ENCODE measurements at places on chromosomes 5 and 9.

DNA sequence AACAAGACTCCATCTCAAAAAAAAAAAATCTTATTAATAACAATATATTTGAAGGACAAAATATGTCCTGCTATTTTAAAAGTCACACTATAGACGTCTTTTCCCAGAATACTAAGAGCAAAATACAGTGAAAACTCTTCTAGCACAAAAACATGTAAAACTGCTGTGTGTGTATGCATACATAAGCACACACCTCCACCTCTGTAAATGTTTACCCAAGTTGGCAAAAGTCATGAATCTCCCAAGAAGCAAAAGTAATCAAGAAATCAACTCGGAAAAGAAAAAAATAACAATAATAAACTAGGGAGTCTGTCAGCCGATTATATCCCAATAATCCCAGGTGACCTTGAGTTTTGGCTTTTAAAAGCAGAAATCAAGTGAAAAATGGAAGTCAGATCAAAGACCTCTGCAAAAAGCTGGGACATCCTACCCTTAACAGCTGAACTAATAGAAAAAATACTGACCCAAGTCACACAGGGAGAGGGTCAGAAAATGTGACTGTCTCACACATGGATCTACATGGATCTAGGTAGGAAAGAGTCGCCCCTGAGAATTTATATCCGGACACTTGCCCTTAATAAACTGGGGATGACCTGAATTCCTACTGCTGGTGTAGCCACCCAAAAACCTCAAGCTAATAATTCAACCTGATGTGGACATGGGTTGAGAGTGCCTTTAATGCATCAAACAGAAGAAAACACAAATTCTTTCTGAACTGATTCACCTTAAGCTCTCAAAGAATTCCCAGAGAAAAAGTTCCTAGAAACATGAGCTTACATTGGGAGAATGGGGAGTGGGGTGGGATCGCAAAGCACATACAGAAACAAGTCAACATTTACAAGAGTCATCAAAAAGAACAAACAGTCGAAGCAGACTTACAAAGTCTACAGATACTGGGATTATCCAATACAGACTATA, 29.9 kb downstream of the LPAR1 start:
- H3K27ac ChIP-seq, result no peak overlapping the region
- no peaks in the 10 kb centered on the region for H3K4me1 ChIP-seq
- H3K27me3 ChIP-seq, result no peaks in the 10 kb centered on the region
- H3K36me3 ChIP-seq, result no peaks in the 10 kb centered on the region

GRCh38 chr5:92916036-92916435, 665.0 kb downstream of the NR2F1-AS1 start:
- no peak overlapping the region for H3K27ac ChIP-seq
- no peaks in the 10 kb centered on the region for H3K36me3 ChIP-seq
- no peaks in the 10 kb centered on the region for H3K27me3 ChIP-seq
- no peak for DNase-seq
- H3K4me3 ChIP-seq, result no peak overlapping the region

- no peak overlapping the region for H3K4me3 ChIP-seq
- no peak for DNase-seq
- H3K27ac ChIP-seq, result no peak overlapping the region
Measured at GRCh38 chr9:129554649-129555048, 66.3 kb downstream of the C9orf50 start.

DNA sequence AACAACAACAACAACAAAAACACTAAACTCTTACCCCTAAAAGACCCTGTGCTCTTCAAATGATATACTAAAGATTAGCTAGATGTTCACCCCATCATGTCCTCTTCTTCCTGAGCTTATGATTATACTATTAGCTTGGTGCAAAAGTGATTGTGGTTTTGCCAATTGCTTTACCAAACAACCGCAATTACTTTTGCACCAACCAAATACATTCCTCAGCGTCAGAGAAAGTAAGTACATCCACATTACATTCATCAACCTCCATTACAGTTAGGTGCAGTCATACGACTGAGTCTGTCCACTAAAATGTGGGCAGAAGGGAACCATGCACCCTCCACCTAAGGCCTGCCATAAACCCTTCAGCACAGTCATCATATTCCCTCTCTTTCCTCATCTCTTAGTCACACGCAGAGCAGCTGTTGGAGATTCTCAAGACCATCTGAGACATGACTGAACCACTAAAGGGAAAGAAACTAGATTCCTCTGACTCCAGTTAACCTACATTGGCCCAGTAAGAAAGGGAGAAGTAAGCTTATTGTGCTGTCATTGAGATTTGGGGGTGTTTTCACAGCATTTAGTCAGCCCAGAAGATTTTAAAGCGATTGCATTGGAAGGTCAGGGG, 181.6 kb upstream of the TLE4 start:
- no peak overlapping the region for H3K27ac ChIP-seq
- no peak overlapping the region for H3K4me3 ChIP-seq
- DNase-seq, result no peak
- H3K4me1 ChIP-seq, result no peaks in the 10 kb centered on the region
- no peaks in the 10 kb centered on the region for H3K36me3 ChIP-seq

- H3K27me3 ChIP-seq, result no peaks in the 10 kb centered on the region
- peak overlapping the region; percentile 18 for H3K27ac ChIP-seq
- no peak for DNase-seq
- no peak overlapping the region for H3K4me3 ChIP-seq
- peaks cover 5% of the 10 kb centered on the region for H3K36me3 ChIP-seq
- peaks cover 56% of the 10 kb centered on the region for H3K4me1 ChIP-seq
Measured at GRCh38 chr9:68914751-68915150, 99.2 kb downstream of the PRKACG start.

GRCh38 chr9:111720174-111720573, 58.8 kb downstream of the GNG10 start:
- no peak for DNase-seq
- H3K36me3 ChIP-seq, result no peaks in the 10 kb centered on the region
- H3K27me3 ChIP-seq, result no peaks in the 10 kb centered on the region
- no peak overlapping the region for H3K27ac ChIP-seq

DNA sequence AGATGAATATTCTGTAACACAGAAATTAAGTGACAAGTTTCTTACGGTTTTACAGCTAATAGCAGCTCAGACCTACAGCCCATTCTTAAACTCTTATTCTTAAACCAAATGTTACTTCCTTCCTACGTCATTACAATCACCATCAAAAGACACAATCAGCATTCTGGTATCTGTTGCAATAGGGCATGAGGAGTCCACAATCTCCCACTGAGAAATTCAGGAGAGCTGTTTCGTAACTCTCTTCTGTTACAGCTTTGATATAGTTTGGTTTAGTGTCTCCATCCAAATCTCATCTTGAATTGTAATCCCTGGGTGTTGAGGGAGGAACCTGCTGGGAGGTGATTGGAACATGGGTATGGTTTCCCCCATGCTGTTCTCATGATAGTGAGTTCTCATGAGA, 163.4 kb downstream of the GAS1 start:
- no peak overlapping the region for H3K4me3 ChIP-seq
- no peak overlapping the region for H3K27ac ChIP-seq
- H3K4me1 ChIP-seq, result no peaks in the 10 kb centered on the region

GRCh38 chr9:105835721-105836120, 141.4 kb downstream of the TMEM38B start:
- no peaks in the 10 kb centered on the region for H3K4me1 ChIP-seq
- no peak overlapping the region for H3K4me3 ChIP-seq
- no peaks in the 10 kb centered on the region for H3K36me3 ChIP-seq

GRCh38 chr5:154756009-154756867, 1.1 kb downstream of the LARP1 start:
- DNase-seq, result peak; percentile 45
- peaks cover 6% of the 10 kb centered on the region for H3K36me3 ChIP-seq
- peak overlapping the region; percentile 88 for H3K27ac ChIP-seq
- peak overlapping the region; percentile 89 for H3K4me3 ChIP-seq
- H3K27me3 ChIP-seq, result no peaks in the 10 kb centered on the region

- peaks cover 1% of the 10 kb centered on the region for H3K27me3 ChIP-seq
- no peaks in the 10 kb centered on the region for H3K4me1 ChIP-seq
- no peak for DNase-seq
- H3K27ac ChIP-seq, result no peak overlapping the region
Measured at GRCh38 chr5:35407697-35408096, 177.4 kb upstream of the PRLR start.

GRCh38 chr5:10622810-10623209, 58.9 kb downstream of the ANKRD33B start:
- H3K4me3 ChIP-seq, result no peak overlapping the region
- no peak overlapping the region for H3K27ac ChIP-seq
- H3K36me3 ChIP-seq, result peaks cover 22% of the 10 kb centered on the region
- no peaks in the 10 kb centered on the region for H3K27me3 ChIP-seq
- H3K4me1 ChIP-seq, result peaks cover 23% of the 10 kb centered on the region
- no peak for DNase-seq

GRCh38 chr5:104965006-104965405, 1402.4 kb upstream of the NUDT12 start:
- no peaks in the 10 kb centered on the region for H3K36me3 ChIP-seq
- no peaks in the 10 kb centered on the region for H3K27me3 ChIP-seq
- H3K4me1 ChIP-seq, result no peaks in the 10 kb centered on the region
- no peak overlapping the region for H3K4me3 ChIP-seq

- peaks cover 76% of the 10 kb centered on the region for H3K27me3 ChIP-seq
- no peak overlapping the region for H3K27ac ChIP-seq
- H3K4me3 ChIP-seq, result peak overlapping the region; percentile 31
- DNase-seq, result no peak
Measured at GRCh38 chr5:159106193-159106568, 6.5 kb upstream of the EBF1 start.

GRCh38 chr9:136186386-136186785, 18.5 kb downstream of the LHX3 start:
- no peaks in the 10 kb centered on the region for H3K36me3 ChIP-seq
- DNase-seq, result no peak
- no peak overlapping the region for H3K27ac ChIP-seq
- no peak overlapping the region for H3K4me3 ChIP-seq
- H3K27me3 ChIP-seq, result peaks cover 15% of the 10 kb centered on the region
- H3K4me1 ChIP-seq, result no peaks in the 10 kb centered on the region

GRCh38 chr9:13279284-13280141, at the start of gene MPDZ:
TSS of gene MPDZ (minus strand) at chr9:13279692. CDS start at chr9:13250315, 29,377 bp downstream.
- no peak for DNase-seq
- H3K36me3 ChIP-seq, result no peaks in the 10 kb centered on the region
- H3K4me1 ChIP-seq, result no peaks in the 10 kb centered on the region

DNA sequence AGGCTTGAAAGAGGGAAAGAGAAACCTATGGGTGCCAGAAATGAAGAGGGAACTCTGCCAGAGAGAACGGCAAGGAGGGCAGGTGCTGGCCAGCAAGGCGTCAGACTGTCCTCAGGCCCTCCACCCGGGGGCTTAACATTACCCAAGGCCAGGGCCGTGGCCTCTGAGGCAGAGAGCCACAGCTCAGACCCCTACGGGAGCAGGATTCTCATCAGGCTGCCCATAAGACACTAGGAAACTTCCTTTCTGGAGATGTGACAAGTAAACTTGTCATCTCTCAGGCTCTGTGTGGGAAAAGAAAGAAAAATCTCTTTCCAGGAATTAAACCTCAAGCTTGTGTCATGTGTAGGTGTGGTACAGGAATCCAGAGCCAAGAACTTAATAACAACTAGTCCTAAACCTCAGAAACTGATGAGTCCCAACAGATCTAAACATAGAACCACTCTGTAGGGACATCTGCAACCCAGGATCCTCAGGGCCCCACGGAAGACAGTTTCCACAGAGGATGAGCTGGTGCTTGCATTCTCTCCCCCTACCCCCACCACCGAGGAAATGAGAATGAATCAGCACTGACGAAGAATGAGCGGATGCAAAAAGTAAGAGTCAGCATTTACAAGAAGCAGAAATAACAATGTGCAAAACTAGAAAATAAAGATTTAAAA, 74.3 kb downstream of the DCP2 start:
- H3K4me3 ChIP-seq, result peak overlapping the region; percentile 7
- H3K4me1 ChIP-seq, result peaks cover 45% of the 10 kb centered on the region
- no peaks in the 10 kb centered on the region for H3K27me3 ChIP-seq
- peaks cover 12% of the 10 kb centered on the region for H3K36me3 ChIP-seq

- H3K4me3 ChIP-seq, result no peak overlapping the region
- DNase-seq, result no peak
- H3K27me3 ChIP-seq, result no peaks in the 10 kb centered on the region
- peaks cover 12% of the 10 kb centered on the region for H3K4me1 ChIP-seq
- H3K36me3 ChIP-seq, result no peaks in the 10 kb centered on the region
Measured at GRCh38 chr9:112548051-112548440, 61.4 kb downstream of the KIAA1958 start.

DNA sequence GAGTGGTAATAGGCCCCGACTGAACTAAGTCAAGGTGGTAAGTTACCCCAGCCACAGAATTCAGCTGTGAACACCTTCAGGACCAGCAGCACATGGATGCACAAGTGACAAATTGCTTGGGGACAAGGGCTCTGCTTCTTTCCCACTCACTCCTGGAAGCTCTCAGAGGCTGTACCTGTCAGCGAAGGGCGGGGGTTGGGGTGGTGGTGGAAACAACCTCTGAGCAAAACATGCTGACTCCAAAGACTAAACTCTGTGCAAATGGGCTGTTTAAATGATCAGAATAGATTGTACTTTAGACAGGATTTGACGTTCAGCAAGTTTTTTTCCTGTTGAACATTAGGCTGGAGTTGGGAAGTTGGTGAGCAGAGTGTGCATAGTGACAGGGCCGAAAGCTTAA, 544.5 kb upstream of the ZNF608 start:
- no peak overlapping the region for H3K4me3 ChIP-seq
- H3K4me1 ChIP-seq, result no peaks in the 10 kb centered on the region
- no peak for DNase-seq
- H3K36me3 ChIP-seq, result no peaks in the 10 kb centered on the region
- H3K27me3 ChIP-seq, result no peaks in the 10 kb centered on the region

DNA sequence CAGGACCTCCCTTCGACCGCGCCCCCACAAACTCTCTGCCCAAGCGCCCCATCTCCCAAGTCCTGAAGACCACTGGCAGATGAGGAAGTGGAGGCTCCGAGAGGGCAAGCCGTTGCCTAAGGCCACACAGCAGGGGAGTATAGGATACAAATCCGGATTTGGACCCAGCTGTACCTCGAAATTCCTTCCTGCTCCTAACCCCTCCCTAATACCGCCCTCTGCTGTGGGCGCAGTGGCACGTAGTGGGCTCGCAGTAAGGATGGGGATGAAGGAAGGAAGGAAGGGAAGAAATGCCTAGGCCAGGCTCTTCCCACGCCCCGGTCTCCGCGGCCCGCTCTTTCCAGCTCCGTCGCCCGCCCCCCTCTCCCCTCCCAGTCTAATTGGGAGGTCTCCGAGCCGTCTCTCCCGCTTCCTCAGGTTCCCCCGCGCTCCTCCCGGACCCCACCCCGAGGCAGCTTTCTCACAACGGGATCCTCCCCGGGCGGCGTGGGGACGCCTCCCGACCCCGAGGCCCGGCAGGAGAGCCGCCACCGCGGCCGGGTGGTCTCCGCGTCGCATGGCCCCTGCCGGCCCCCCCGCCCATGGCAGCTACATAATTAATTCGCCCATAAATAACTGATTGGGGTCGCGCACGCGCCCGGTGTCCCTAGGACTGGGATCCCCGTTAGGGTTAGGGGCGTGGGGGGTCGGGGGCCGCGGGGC, 138.9 kb downstream of the C9orf50 start:
- peaks cover 26% of the 10 kb centered on the region for H3K27me3 ChIP-seq
- peak overlapping the region; percentile 30 for H3K4me3 ChIP-seq
- no peak for DNase-seq
- H3K36me3 ChIP-seq, result no peaks in the 10 kb centered on the region
- no peak overlapping the region for H3K27ac ChIP-seq
- peaks cover 32% of the 10 kb centered on the region for H3K4me1 ChIP-seq

GRCh38 chr9:112103405-112103804, 71.7 kb downstream of the SUSD1 start:
- no peak overlapping the region for H3K27ac ChIP-seq
- H3K36me3 ChIP-seq, result peaks cover 28% of the 10 kb centered on the region

Measured in activated CD4-positive, alpha-beta memory T cell treated with anti-CD3 and anti-CD28 coated beads, Interleukin-2, amount 10 ng/mL, durations not matched to agents 7 days and 5 days (primary cell).